ENCODE measurements at places on chromosomes 4 and X.
A peak's percentile ranks its signal among the peaks of the same experiment; 100 is the strongest.

GRCh38 chr4:3331511-3332394 is 38.9 kb downstream of the RGS12 start:
- DNase-seq, result no peak

GRCh38 chr4:72842323-72842722 is 227.2 kb downstream of the COX18 start:
- DNase-seq, result no peak

DNA sequence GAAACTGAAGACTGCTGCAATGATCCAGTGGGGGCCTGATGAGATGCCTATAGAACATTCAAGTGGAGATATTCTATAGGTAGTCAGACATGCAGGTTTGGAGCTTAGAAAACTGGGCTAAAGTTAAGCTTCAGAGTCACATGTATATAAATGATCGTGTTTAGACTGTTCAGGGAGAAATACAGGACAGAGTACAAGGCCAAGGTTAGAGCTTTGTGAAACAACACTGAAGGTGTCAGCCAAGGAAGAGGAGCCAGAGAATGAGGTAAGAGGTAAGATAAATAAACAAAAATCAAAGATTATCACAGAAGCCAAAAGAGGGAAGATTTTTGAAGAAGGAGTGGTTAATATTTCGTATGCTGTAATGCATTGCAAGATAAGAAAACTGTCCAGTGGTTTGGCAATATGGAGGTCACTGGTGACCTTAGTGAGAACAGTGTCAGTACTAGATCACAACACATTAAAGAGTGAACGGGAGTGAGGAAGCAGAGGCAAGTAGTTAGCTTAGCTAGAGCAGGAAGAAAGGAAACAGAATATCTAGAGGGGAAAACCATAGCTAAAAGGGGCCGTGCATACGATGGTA is 58.0 kb upstream of the KLHL13 start:
- no peak for DNase-seq

- DNase-seq, result no peak
Observed at GRCh38 chr4:147860960-147861359, 129.1 kb downstream of the ARHGAP10 start.

GRCh38 chr4:115249808-115250207 is 136.4 kb upstream of the NDST4 start:
- no peak for DNase-seq

DNA sequence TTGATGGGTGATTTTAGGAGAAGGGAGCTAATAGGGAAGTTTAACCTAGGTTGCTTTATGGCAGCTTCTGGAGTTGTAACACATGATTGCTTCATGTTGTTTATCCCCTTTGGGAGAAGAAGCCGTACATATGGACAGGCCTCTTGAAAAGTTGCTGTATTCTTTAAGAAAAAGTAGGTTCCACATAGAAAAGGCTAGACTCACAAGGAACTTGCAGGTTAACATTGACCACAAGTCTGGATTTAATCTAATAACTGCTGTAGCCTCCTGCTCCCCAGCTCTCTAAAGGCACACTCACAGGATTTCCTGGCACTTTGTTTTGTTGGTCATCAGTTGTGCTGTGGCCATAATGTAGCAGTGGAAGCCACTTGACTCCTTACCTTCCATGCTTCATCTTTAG is 19.7 kb downstream of the FNIP2 start:
- DNase-seq, result no peak

GRCh38 chr4:151184523-151185458 is 85.4 kb downstream of the RPS3A start:
- peak; percentile 78 for DNase-seq

DNA sequence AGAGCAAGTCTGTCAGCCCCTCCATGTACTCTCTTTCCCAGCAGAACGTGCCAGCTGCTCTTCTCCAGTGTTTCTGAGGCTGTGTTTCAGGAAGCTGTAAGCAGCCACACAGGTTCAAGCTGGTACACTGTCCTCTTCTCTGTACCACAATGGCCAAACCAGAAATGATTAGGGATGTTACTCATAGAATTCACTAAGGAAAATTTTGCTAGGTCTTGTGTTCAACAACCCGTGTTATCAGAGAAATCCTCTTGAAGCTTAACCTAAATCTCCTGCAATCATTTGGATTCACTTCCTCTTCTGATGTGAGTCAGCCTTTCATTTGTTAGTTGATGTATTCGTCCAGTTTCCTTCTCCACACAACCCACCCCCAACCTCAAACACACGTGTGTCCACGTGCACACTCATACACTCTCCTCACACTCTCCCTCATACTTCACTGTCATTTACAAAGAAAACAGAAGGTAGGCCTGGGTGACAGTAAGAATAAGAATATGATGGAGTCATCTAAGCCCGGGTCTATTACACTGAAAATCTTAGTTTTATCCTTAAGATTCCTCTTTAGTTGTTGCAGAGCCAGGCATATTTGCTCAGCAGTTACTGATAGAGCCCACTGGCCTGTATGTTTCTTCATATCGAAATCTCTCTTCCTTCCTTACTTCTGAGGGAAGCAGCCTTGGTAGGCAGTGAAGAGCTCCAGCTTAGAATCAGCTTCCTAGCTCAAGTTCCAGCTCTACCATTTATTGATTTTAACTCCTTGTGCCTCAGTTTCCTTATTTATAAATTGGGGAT is 63.4 kb downstream of the DCUN1D4 start:
- no peak for DNase-seq

DNA sequence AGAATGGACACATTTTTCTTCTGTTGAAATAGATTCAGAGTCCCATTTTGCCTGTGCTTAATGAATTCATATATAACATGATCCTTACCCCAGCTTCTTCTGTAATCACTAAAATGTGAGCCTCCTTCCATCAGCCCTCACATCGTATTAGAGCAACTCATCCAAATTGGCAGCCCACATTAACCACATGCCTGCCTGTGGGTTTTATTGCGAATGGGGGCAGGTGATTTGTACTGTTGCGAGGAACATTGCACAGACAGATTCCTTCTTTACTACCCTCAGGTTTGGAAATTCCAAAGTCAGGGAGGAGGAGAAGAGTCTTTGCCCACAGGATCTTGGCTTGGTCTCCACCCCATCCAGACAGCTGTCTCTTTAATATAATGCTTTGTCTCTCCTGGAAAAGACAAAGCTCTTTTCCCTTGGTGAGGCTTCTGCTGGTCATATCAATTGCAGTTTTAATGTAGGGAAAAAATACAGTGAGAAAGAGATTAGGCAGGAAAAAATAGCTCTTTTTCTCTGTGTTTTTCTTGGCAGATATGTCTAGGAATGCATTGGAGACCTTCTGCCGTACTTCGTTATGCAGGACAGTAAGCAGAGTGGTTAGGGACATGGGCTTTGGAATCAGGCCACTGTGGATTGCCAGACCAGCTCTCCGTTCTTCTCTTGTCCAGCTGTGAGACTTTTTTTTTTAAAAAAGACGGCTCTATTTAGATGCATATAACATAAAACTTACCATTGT is 371.2 kb downstream of the AFF2 start:
- DNase-seq, result no peak

DNA sequence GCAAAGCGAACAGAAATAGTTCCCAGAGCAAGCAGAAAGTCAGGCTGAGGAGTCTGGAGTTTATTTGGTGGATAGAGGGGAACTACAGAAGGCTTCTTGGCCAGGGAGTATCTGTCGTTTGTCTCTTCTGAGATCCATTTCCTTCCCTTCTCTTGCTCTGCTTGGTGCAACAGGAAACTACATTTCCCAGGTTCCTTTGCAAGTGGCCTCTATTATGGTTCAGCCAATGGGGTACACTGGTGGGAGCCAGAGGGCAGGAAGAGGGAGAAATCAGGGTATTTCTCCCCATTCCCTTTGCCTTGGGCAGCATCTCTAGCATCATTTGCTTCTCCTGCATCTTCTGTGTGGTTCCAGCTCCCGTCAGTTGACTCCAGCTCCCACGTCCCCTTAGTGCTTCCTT is 142.1 kb downstream of the BCOR start:
- no peak for DNase-seq

- DNase-seq, result no peak
Observed at GRCh38 chr4:47837094-47837907, 566 bp downstream of the CORIN start.

DNA sequence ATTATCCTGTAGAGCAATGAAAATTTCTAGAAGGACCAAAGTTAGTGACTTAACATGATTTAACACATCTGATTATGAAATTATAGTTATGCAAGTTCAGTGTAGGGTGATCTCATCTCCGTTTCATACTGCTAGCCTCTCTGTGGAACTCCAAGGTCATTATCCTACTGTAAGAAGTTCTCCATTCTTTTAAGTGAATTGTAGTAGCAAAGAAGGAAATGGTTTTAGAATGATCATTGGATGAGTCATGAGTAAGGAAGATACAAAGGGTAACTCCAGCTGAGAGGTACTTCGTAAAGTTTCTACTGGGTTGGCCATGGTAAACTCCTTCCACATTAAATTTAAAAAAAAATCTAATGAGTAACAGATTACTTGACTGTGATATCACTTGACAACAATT is 215.0 kb upstream of the GIMD1 start:
- peak; percentile 57 for DNase-seq

DNA sequence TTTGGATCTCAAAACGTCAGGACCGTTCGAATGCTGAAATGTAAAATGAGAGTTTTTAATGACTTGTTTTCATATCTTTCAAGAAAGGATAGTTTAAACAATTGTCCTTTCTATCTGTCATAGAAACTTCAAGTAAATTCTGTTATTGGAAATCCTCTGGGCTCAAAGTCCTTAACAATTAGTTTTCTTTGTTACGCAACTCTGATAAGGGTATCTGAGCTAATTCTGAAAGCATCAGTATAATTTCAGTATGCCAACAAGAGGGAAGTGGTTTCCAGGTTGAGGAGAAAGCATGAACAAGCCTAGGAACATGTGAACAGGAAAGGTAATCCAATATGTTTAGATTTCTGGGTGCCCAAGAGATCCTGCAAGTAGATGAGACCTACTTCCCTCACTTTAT is 22.0 kb downstream of the ADH7 start:
- no peak for DNase-seq

GRCh38 chr4:26524011-26524410 is 33.7 kb upstream of the CCKAR start:
- no peak for DNase-seq

GRCh38 chrX:97995834-97996233 is 1112.1 kb downstream of the RPA4 start:
- DNase-seq, result no peak

DNA sequence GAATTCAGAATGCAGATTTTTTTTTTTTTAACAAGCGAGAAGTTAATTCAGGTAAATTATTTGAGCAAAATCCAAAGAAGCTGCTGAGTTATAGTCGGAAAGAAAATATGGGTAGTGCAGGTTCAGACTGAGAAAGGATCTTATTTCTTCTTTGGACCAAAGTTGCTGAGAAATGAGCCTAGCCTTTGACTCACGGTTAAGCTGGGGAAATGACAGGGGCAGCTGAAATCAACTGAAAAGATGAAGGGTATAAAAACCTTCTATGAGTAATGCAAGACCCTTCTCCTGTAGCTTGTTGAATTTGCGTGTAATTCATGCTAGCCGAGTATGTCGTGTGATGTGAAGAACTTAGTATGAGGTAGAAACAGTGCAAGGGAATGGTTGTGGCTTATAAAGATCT is 63.0 kb downstream of the KIAA0232 start:
- DNase-seq, result no peak

- no peak for DNase-seq
Observed at GRCh38 chrX:129930941-129931410, 25.0 kb downstream of the UTP14A start.

DNA sequence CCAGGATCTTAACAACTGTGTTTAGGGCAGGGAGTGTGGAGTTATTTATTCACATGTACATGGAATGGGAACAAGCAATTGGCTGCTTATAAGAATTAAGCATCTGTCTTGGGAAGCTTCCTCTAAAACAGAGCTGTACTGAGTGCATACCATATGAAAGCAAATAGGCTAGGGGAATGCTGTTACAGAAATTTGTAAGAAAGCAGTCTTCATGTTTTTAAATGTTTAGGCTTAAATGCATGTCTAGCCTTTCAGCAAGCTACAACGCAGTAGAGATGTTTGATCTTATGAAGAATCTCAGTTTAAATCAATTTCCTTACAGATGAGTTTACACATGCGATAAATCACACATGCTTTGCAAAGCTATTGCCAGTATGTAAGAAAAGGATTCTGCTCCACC is 123.1 kb upstream of the MID1 start:
- DNase-seq, result no peak

- DNase-seq, result no peak
Observed at GRCh38 chr4:88275949-88276515, 8.3 kb downstream of the PPM1K start.

DNA sequence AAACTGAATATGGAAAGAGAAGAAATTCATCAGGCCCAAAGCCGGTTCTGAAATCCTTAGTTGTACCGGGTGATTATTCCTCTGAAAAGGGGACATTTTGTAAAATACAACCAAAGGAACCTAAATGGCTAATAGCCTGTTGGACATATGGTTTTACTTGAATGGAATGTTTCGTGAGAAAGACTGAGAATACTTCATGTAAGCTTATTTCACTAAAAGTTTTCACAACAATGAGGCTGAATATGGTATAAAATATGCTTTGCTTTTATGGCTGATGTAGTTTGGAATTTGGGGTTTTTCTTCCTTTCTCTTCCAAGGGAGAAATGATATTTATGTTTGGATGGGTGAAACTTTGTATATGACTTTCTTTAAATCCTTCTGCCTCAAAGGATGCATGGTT is 2.7 kb downstream of the GRIA3 start:
- DNase-seq, result no peak

DNA sequence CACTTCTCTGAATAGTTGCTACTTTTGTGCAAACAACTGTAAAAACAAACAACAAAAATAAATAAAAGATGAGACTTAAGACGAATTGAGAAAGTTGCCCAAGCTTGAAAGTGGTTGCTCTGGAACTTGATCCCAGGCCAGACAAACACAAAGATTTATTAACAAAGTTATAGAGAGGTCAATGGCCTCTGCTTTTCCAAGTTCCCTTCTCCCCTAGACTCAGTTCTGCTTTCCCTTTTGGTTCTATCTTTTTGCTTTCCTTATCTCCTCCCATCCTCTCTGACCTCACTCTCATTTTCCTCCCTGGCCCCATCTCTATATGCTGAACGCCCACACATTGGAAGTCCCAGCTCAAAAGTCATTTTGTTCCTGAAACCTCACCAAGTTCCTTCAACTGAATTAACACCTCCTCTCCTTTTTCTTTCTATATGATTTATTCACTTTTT is 82.7 kb downstream of the MXRA5 start:
- DNase-seq, result no peak

DNA sequence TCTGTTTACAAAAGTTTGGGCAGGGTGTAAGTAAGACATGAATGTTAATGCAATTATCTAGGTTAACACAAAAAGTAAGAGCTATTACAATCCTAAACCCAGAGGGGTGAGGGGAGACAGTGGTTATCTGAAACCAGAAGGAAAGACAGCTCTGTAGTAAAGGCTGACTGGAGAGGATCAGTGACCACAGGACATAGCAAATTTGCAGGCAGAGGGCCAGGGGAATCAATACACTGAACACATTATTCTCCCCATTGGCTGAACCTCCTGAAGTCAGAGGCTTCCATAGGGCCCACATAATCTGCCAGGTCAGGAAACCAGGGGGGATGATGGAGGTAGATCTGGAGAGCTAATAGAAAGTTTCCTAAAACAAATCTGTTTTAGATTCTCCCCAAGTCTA is 689.4 kb upstream of the ATOH1 start:
- DNase-seq, result no peak

GRCh38 chrX:16828124-16828908 is 41.8 kb downstream of the RBBP7 start:
- DNase-seq, result no peak
